ENCODE measurements at places on chromosomes 4 and X.

GRCh38 chr4:118390121-118390520, 37.3 kb upstream of the PRSS12 start:
- no peak for DNase-seq

DNA sequence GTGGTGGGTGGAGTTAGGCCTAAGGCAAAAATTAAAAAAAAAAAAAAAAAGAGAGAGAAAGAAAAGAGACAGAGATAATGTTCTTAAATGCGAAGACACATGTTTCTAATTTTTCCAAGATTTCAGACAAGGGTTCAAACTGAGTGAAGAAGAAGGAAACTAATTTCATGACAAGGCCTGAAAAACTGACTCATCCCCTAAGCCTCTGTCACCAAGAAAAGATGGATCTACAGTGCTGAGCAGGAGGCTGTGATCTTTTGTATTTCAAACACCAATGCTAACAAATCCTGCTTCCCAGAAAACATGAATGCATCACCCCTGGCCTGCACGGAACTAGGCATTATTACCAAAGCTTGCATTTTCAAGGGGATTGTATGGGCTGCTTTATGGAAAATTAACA, 75.3 kb downstream of the PPARGC1A start:
- DNase-seq: no peak

DNA sequence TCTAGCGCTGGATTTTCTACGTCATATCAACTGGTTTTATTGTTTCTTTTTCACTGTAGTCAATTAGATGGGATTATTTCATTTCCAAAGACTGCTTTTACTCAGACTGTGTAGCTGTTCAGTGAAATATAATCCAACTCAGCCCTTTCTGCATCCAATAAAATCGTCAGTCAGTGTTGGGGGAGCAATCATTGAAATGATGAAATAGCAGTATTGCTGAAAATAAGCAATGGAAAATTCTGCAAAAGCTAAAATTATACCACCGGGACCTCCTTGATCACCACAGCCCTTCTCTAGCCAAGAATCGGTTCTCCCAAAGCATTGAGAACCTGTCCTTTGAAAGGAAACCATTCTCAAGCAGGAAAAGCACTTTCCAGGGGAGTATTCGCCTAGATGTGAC, 243.1 kb upstream of the TENM3 start:
- no peak for DNase-seq

DNA sequence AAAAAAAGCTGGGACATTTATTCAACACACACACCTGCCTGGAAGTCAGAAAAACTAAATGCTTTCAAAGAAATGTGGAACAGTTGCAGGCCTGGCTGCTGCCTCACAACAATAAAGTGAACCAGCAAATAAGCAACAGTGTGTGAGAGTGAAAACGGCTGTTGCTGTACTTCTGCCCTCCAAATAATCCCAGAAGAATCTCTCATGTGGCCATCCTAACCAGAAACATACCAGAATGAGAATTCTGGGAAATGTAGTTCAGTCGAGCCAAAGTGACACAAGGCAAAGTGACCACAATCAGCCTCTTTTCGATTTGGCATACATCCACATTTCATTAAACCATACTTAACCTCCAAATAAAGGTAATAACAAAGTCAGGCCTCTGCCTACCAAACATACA, 204.5 kb downstream of the SLC7A11 start:
- DNase-seq: no peak

GRCh38 chr4:82090717-82091116, 283.1 kb downstream of the HNRNPD start:
- no peak for DNase-seq

DNA sequence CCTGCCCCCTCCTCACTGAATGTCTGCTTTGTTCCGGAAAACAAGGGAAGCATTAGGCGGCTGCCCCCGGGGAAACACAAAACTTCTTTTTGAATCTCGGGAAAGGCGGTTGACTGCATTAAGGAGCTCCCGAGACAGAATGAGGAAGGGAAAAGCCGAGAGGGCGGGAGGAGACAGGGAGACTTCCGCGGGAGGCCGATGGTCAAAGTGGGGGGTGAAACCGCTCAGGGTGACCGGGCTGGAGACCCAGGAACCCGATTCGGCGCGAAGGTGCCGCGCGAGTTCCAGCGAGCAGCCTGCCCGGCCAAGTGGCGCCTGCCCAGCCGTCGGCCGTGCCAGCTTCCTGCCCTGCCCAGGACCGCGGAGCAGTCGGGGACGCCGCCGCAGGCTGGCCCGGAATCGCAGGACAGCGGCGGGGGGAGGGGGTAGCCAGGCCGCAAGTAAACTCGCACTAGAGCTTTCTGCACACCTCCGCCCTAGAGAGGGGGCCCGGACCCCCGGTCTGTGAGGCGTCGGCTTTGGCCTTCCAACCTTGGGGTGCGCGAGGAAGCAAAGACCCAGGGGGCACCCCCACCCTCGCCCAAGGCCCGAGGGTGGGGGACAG, 55.1 kb upstream of the BCOR start:
- peak; percentile 56 for DNase-seq

Data from femur (tissue), 1 donor.